ENCODE measurements at places on chromosomes 1 and 21.

DNA sequence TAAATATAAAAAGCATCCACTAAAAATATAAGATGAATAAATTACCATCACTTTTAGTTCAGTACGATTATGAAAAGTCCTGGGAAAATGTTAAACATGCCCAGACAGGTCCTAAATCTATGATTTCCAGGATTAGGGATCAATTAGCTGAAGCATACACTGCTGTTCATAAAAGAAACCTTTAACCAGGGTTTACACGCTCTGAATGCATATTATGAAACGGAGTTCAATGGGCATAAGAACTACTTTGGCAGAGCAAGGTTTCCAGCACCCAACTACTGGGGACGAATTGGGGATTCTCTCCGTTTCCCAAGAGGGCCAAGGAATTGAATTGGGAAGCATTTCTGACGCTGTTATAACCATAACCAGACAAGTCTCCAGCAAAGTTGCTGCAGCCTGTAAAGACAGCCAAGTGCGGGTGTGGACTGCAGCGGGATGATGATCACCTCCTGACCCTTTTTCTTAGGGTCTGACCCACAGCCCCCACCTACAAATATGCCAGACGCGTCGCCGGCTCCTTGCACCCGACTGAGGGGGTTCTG is 1.6 kb downstream of the SLC30A1 start:
- peak; percentile 3 for DNase-seq

- no peak for DNase-seq
Observed at GRCh38 chr1:93702111-93702827, 20.6 kb upstream of the BCAR3 start.

DNA sequence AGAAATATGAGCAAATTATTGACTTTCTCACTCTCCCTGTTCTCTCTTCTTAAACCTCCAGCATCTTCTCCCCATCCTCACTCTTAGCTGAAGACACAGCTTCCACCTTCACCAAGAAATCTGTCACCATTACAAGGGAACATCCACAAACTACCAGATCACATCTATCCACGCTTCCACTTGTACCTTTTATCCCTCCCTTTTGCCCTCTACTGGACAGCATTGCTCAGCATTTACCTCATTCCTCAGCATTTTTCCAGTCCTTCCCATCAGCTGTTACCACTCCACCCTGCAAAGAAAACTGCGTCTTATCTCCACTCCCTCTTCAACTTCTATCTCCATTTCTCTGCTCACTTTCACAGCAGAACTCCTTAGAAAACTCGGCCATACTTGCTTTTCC is 42.6 kb downstream of the KCNJ6 start:
- no peak for DNase-seq

- no peak for DNase-seq
Observed at GRCh38 chr1:223852337-223852736, 6.6 kb upstream of the TP53BP2 start.

- no peak for DNase-seq
Observed at GRCh38 chr1:154808909-154809262, 61.2 kb downstream of the KCNN3 start.
